ENCODE measurements at places on chromosomes 13 and 19. TPM values are rescaled to one million over a fixed set of nuclear protein-coding genes. Genes with fewer than 3 reads are reported as not detected.

Gene PLEKHA4
- total RNA-seq = 5.4 TPM

DNA sequence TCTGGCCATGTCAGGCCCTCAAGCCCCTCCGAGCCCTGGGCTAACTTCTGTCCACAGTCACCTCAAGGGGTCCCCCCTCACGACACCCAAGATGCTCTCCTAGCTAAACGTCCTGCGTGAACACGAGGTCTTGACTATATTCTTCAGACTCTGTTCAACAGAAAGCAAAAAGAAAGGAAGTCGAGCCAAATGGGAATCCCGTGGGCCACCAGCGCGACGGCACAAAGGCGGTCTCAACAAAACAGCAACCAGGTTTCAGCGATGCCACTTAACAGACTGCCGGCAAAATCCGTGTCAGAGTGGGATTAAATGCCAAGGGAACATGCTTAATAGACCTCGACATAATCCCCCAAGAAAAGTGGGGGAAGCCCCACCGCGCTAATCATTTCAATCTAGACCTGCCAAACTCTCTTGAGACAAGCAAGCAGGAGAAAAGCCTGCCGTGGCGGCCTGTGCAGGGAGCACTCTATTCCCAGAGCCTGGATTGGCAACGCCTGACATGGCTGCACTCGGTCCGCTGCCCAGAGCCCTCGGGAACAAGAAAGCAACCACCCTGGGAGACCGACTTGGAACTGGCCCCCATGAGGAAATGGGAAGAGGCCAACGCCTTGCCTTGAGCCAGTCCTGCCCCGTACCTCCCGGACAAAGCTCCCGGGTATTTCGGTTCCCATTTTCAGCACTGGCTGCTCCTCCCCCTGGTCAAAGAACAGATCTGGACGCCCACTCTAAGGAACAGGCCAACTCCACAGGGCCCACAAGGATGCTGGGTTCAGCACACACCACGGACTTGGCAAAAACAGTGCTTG lies 16.0 kb downstream of the ZC3H4 start:
- no peak for DNase-seq

GRCh38 chr19:35451338-35452096 lies 3.5 kb downstream of the FFAR2 start:
- no peak for DNase-seq

Gene TJP3
- 0.57 TPM for total RNA-seq

GRCh38 chr13:76552041-76552772 lies 334.0 kb downstream of the KCTD12 start:
- DNase-seq = no peak

DNA sequence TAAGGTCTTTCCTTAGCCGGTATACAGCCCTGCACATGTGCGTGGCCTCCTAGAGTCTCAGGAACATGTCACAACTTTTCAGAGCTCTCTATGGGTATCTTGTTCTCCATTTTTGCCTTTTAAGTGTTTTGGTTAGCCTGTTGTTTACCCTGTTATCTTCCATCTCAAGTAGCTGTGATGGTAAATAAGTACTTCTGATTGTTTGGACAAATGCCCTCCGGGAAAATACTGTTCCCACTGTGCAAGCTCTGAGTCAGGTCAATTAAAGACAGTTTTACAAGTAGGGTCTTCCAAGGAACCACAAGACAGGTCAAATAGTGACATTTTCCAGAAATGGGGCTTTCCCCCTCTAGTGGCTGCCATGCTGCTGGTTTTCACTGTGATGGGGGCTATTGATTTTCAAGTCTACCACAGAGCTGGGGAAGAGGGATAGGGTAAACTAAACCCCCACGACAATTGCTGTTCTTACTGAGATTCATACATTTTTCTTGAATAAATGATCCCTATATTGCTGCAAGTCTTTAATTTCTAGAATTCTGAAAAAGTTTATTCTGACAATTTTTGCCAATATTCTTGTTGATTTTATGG lies 109.5 kb downstream of the TM9SF2 start:
- no peak for DNase-seq

Gene ZNF493
- 19.4 TPM for total RNA-seq

Gene ATP8A2
- 0.14 TPM for total RNA-seq

DNA sequence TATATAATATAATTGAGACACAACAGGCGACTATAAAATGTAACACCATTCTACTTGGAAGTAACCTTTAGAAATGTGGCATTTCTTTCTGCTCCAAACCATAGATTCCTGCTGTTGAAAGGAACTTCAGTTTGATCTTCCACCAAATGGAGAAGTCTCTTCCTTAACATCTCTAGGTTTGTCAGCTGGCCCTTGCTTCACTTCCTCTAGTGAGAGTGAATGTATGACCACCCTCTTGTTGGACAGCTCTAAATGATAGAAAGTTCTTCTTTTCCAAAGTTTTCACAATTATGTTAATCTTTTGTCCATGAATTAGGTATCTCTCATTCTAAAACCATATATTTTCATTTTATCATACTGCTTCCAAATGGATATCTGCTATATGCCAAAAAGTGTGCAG lies 13.8 kb upstream of the COG6 start:
- DNase-seq = no peak

GRCh38 chr13:40550130-40550529 lies 116.3 kb downstream of the FOXO1 start:
- no peak for DNase-seq

Gene IGFL3
- total RNA-seq = not detected

- no peak for DNase-seq
Observed at GRCh38 chr19:10898633-10899032, 27.3 kb downstream of the CARM1 start.

DNA sequence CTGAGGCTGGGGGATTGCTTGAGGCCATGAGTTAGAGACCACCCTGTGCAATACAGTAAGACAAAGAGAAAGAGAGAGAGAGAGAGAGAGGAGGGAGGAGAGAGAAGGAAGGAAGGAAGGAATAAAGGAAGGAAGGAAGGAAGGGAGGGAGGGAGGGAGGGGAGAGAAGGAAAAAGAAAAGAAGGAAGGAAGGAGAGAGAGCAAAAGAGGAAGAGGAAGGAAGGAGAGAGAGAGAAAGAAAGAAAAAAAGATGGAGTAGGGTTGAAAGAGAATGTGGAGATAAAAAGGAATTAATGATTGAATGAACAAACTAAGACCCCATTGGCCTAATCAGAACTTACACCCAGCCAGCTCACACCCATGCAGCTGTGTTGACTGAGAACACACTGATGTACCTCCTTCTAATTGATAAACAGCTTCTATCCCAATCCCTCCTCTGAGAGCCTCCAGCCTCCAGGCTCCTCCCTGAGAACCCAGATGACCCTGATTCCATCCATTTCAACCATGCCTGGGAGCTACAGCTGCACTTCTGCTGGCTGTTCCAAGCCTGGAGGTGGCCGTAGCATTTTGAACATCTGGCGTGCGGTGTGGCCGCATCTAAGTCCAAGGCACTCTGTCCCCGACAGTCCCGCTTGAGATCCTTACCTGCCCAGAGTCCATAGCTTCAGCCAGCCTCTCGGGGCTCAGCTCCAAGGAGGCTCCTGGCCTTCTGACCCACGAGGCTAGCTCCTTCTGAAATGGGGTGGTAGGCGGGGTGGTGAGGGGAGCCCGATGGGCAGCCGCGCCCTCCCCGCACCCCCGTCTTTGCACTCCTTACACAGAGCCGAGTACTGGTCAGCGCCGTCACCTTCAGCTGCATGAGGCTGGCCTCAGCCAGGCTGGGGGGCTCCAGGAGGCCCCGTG lies 1.1 kb downstream of the PRODH2 start:
- no peak for DNase-seq

DNA sequence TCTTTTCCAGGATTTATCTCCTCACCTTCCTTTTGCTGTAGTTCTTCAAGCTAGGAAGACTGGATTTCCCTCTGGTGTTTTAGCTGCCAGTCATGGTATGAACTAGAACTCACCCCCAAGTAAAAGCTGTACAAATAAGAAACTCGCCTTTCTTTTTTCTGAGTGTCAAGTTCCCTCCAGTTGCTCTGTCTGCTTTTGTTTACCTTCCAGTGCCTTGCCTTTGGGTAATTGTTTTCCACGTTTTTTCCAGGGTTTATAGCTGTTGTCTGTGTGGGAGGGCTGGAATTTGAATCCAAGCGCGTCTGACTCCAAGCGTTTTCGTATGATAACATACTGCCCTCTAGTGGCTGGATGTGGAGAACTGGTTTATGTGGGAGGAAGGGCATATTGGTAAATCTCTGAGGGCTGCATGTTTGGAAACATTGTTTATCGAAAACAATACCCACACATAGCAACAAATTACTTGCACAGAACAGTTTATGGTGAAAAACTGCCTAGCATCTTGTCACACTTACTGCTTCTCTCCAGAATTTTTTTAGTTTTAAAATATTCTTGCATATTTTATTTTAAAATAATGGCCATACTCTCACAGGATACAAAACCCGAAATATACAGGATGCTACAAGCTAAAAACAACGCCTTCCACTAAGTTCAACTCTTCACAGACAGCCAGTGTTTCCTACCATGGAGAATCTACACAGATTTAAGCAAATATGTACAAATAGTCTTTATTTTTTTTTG lies 19.2 kb downstream of the RCN3 start:
- peak; percentile 77 for DNase-seq

- no peak for DNase-seq
Observed at GRCh38 chr19:42092350-42092749, 16.4 kb downstream of the ZNF574 start.

- no peak for DNase-seq
Observed at GRCh38 chr13:76029706-76030105, 393.6 kb downstream of the LMO7 start.

- no peak for DNase-seq
Observed at GRCh38 chr13:80161896-80162295, 179.0 kb downstream of the SPRY2 start.

DNA sequence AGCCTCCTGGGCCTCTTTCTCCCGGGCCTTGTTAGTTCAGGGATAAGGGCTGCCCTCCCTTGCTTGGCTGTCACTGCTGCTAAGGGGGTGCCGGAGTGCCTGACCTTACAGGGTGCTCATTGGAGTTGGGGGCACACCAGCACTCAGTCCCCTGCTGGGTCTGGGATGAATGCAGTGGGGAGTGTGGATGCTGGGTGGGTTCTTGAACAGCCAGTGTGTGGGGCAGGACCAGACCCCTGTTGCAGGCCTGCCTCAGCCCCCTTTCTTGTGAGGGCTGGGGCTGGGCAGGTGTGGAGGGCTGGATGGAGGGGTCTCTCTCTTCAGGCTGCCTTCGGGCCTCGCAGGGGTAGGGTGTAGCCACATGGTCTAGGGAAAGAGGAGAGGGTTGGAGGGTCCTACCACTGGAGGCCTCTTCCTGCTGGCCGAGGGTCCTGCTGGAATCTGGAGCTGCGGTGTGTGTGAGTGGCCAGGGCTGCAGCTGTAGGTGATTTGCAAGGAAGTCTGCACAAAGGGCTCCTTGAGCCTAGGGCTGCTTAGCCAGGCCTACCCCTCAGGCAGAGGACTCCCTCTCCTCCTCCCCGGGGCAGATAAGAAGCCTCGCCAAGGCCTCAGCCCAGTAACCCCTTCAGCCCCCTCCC lies 3.2 kb downstream of the CEBPA start:
- DNase-seq = no peak

DNA sequence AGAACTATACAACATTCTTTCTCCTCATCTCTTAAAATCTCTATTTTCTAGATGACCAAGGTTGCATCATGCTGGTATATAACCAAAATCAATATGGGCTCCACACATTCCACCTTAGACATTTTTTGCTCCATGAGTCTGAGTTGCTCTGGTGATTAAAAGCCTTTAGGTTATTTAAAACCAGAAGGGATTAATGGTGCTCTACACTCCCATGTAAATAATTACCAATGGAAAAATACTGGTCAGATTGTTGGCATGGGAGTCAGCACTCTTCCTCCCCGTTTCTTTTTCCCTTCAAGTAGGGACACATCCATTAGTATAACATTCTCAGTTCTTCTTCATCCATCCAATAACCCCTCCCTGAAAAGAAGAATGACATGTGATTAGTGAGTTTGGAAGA lies 747.7 kb downstream of the PCDH17 start:
- DNase-seq = no peak

DNA sequence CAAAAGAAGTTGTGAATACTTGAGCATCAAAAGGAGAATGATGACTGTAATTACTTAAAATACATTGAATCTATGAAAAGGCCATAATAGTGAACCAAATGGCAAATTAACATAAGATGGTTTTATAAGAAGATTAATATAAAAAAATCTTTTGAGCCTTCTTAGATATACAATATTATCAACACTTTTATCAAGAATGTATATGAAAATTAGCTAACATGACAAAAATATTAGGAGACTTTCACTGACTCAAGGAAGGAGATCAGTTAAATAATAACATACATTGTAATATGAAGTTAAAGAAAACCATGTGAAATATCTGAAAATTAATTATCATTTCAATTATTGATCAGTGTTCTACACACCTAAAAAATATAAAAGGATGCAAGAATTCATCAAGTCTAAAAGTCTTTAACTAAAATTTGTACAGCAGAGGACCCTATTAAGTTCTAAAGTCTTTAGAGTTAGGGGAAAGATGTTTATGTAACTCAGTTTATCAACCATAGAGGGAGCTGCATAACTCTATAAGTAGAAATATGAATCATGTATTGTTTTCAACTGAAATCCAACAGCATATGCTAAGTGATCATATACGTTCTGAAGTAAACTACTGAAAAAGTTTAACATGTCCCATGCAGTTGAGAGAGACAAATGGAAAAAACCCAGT lies 756.1 kb upstream of the MIR17HG start:
- DNase-seq = no peak

GRCh38 chr19:3028305-3029064 lies 595 bp downstream of the TLE2 start:
- DNase-seq = no peak

DNA sequence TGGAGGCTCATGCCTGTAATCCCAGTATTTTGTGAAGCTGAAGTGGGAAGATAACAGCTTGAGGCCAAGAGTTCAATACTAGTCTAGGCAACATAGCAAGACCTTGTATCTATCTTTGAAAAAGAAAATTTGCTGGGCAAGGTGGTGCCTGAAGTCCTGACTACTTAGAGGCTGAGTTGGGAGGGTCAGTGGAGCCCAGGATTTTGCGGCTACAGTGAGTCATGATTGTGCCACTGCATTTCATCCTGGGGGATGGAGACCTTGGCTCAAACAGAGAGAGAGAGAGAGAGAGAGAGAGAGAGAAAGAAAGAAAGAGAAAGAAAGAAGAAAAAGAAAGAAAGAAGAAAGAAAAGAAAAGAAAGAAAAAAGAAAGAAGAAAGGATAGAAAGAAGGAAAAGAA lies 1872.3 kb upstream of the PCDH20 start:
- no peak for DNase-seq

DNA sequence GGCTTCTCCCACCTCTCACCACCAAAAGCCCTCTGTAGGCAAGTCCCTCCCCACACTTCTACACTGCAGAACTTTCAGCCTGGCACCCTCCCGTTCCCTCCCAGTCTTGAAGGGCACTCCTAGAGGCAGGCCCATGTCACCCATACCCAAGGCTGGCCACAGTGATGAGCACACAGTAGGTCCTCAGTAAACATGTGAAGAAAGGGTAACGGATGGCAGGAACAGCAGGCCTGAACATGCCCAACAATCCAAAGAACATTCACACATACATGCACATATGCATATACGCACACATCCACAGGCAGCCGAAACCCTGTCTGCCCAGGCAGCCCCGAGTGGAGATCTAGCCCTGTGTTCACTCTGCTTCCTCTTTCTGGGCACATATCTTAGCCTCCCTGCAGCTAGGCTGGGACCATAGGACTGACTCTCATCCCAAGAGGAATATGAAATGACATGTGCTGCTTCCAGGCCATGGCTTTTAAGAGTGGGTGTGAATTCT lies 55.2 kb downstream of the CEBPG start:
- no peak for DNase-seq

GRCh38 chr13:50720861-50721671 lies 122.4 kb downstream of the DLEU7 start:
- no peak for DNase-seq

Gene PMIS2
- not detected for total RNA-seq

- DNase-seq = no peak
Observed at GRCh38 chr19:57664269-57665127, 4.2 kb upstream of the ZSCAN4 start.

Gene PSPN
- total RNA-seq = 1.8 TPM

Gene UBAC2
- total RNA-seq = 58.0 TPM
